ENCODE measurements at places on chromosomes 3 and 15. TPM values are rescaled to one million over a fixed set of nuclear protein-coding genes. Genes with fewer than 3 reads are reported as not detected.

GRCh38 chr3:119405315-119405714, 58.1 kb downstream of the TMEM39A start:
- no peak for DNase-seq

GRCh38 chr3:138594935-138595610, 1.0 kb upstream of the CEP70 start:
- no peak for DNase-seq

GRCh38 chr3:72697717-72698116, 150.5 kb downstream of the SHQ1 start:
- DNase-seq: no peak

DNA sequence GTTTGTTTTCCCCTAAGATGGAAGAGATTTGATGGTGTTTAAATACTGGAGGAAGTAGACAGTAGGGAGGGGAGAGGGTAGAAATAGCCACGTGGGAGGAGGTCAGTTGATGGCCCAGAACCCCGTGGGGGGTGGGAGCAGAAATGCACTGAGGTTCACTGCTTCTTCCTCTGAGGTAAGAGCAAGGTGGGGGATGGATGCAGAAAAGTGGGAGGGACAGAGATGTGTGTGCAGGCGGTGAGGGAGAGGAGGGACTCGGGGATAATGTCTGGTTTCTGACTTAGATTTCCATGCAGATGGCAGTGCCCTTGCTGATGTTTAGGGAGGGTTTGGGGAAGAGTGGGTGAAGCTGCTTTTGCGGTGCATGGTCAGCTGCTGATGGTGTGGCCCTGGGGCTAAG, 102.9 kb downstream of the ARNT2 start:
- DNase-seq: no peak

GRCh38 chr15:57335293-57335715, 41.0 kb upstream of the CGNL1 start:
- DNase-seq: no peak

DNA sequence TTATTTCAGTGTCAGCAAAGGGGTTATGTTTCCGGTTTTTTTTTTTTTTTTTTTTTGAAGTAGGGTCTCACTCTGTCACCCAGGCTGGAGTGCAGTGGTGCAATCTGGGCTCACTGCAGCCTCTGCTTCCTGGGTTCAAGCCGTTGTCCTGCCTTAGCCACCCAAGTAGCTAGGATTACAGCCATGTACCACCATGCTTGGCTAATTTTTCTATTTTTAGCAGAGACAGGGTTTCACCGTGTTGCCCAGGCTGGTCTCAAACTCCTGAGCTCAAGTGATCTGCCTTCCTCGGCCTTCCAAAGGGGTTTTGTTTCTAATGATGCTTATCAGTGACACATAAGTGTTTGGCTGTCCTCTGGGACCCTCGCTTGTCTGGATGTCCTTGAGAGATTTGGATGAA, 235.7 kb upstream of the C2CD4B start:
- DNase-seq: no peak

DNA sequence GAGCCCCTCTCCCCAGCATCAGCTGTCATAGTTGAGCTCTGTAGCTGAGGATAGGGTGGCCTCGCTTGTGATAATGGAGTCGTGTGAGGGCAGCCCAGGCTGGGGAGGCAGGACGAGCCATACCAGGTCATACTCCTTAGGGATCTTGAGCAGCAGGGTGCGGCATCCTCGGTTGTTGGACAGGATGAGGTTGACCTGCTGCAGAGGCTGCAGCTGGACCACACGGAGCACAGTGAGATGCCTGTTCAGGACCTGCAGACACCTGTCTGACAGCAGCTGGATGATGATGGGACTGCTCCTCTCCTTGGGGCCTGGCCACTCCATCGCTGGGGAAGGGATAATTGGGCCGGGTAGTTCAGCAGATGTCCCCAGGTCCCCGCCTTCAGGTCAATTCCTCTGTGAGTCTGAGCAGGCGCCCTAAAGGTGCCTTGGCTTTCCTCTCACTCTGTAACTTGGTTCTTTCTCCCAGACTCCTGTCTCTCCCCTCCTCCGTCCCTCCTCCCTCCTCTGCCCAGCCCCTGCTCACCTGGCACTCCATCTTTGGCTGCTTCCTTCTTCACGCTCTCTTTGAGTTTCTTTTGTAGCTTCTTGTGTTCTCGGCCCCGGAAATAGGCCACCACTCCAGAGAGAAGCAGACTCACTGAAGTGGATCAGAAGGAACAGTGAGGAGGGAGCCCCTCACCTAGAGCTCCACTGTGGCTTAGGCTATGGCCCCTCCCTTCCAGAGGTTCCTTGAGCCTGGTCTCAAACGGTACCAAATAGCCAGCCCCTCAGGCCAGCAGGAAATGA, 7.8 kb downstream of the DUOX2 start:
- peak; percentile 58 for DNase-seq

DNA sequence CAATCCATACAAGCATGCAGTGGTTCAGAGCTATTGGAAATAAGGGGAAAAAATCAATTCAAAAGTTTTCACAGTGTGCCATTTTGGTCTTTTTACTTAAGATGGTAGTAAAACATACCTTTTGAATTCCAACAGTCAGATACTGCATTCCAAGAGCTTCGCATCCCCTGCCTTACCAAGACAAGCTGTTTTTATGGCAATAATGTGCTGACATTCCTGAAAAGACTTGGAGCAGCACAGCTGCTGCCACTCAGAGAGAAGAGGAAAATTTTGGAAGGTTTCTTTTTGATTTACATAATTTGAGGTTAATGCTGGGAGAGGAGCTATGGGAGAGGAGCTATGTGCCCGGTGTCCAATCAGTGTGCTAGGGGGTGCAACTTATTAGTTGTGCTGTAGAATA, 148.3 kb downstream of the FEZF2 start:
- DNase-seq: no peak

DNA sequence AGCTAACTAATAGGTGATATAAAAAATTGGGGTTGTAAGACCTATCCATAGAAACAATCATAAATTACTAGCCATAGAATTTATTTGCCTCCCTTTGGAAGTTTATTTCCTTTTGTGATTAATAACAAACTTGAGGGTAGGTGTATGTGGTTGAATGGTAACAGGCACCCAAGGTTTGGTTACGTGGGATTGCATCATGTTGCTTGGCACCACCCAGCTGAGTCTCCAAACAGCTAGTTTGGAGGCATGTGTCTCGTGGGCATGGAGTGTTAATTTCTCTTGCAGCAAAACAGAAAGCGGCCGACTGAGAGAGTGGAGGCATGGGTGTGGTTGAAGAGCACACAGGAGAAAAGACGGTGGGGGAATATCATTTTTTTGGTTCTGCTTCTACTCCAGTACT, 441.4 kb downstream of the CNTN4 start:
- DNase-seq: no peak

DNA sequence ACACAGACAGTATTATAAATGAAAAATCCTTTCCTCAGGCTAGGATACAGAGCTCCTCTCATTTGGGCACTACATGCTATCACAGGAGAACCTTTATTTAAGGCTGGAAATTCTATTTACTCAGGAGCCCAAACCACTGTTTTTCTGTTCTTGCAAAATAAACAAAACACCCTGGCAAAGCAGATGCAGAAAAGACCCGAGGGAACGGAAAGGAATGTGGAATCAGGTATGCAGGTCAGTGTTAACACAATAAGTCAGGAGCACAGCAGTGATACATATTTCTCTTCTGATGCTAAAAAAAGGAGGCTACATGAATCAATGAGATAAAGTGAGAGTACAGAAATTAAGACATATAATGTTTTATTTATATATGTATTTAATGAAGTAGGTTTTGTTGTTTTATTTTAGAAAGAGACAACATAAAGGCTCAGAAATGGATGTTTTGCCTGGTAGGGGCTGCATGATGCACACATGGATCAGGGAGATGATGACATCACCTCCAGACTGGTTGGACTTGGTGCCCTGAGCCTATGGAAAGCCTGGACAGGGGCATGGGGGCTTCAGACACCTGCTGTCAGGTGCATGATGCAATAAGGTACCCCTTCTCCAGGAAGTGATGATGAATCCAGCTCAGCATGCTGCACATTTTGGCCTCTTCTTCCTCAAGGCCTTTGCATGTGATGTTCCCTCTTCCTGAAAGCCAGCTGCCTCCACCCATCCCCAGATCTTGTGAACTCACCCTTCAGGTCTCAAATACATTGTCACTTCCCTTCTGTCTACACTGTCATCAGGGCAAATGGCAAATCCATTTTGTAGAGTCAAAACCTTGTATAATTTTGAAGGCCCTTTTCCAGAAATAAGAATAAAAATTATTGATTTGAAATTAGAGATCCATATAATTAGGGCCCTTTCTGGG, 19.1 kb upstream of the RBP1 start:
- DNase-seq: no peak

GRCh38 chr3:27596921-27597320, 112.7 kb upstream of the SLC4A7 start:
- DNase-seq: no peak

- DNase-seq: no peak
Measured at GRCh38 chr15:77017761-77018720, 23.1 kb downstream of the PSTPIP1 start.

- DNase-seq: no peak
Measured at GRCh38 chr3:58384381-58385090, 49.1 kb downstream of the PDHB start.

- DNase-seq: no peak
Measured at GRCh38 chr15:85777250-85778106, 17.2 kb downstream of the KLHL25 start.

GOLGA8G gene
- under 0.01 TPM for polyA plus RNA-seq

TEX9 gene
- 3.5 TPM for polyA plus RNA-seq

LRRC31 gene
- 81.1 TPM for polyA plus RNA-seq

BCHE gene
- 0.23 TPM for polyA plus RNA-seq

GOLGA8R gene
- polyA plus RNA-seq: 0.77 TPM

All from sigmoid colon (tissue), 7 donors.